ENCODE measurements at places on chromosomes 1 and 21.

- no peak overlapping the region for H3K4me3 ChIP-seq
- H3K36me3 ChIP-seq: no peaks in the 10 kb centered on the region
- DNase-seq: no peak
- H3K27ac ChIP-seq: no peak overlapping the region
- H3K4me1 ChIP-seq: peaks cover 7% of the 10 kb centered on the region
- no peaks in the 10 kb centered on the region for H3K27me3 ChIP-seq
Observed at GRCh38 chr1:207248544-207249198, 72.8 kb upstream of the CD55 start.

GRCh38 chr1:28507247-28507645 lies 1.4 kb downstream of the RCC1 start:
- H3K4me3 ChIP-seq: peak overlapping the region; percentile 97
- no peak for DNase-seq
- H3K27me3 ChIP-seq: no peaks in the 10 kb centered on the region
- peaks cover 32% of the 10 kb centered on the region for H3K4me1 ChIP-seq
- peaks cover 28% of the 10 kb centered on the region for H3K36me3 ChIP-seq
- H3K27ac ChIP-seq: peak overlapping the region; percentile 95

GRCh38 chr1:108140177-108140576 lies 60.0 kb downstream of the SLC25A24 start:
- H3K27me3 ChIP-seq: no peaks in the 10 kb centered on the region
- H3K4me1 ChIP-seq: no peaks in the 10 kb centered on the region
- H3K4me3 ChIP-seq: no peak overlapping the region
- H3K36me3 ChIP-seq: peaks cover 57% of the 10 kb centered on the region

GRCh38 chr1:147891088-147891487 lies 11.5 kb upstream of the GJA8 start:
- H3K4me1 ChIP-seq: peaks cover 7% of the 10 kb centered on the region
- H3K36me3 ChIP-seq: no peaks in the 10 kb centered on the region
- no peak for DNase-seq
- no peak overlapping the region for H3K27ac ChIP-seq
- H3K4me3 ChIP-seq: no peak overlapping the region

DNA sequence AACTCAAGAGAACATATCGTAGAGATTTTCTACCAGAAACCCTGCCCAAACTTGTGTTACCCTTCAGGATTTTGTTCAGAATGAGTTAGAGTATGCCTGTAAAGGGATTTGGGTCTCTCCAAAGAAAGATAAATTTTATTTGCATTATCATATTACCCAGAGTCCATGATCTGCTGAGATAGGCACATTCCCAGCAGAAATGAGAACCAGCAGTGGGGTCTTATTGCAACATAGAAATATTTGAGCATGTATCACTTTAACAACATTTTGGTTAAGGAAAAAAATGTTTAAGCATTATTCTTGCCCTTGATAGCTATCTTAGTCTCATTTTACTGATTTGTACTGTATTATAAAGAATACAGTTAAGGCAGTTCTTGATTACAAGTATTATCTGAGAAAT lies 10.6 kb downstream of the VCAM1 start:
- H3K27ac ChIP-seq: no peak overlapping the region
- no peaks in the 10 kb centered on the region for H3K4me1 ChIP-seq
- no peak overlapping the region for H3K4me3 ChIP-seq
- no peaks in the 10 kb centered on the region for H3K36me3 ChIP-seq

DNA sequence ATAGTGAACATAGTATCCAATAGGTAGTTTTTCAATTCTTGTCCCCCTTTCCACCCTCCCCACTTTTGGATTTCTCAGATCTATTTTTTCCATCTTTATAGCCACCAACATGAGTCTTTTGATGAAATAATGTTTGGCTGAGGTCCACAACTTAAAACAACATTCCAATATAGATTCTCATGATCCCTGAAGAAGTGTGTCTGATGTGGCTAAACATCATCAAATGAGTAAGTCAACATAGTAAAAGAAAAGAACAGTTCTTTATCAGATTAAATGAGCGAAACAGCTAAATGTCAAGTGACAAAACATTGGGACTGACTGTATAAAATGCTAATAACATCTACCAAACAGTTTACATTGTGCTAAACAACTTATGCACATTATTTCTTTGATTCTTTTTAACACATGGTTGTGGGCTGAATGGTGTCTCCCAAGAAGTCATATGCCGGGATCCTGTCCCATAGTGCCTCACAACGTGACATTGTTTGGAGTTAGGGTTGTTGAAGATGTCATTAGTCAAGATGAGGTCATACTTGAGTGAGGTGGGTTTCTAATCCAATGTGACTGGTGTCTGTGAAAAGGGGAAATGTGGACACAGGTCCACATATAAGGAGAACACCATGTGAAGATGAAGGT lies 453.6 kb downstream of the LTN1 start:
- peaks cover 4% of the 10 kb centered on the region for H3K27me3 ChIP-seq
- H3K36me3 ChIP-seq: no peaks in the 10 kb centered on the region
- no peak overlapping the region for H3K27ac ChIP-seq
- no peak overlapping the region for H3K4me3 ChIP-seq
- no peaks in the 10 kb centered on the region for H3K4me1 ChIP-seq

DNA sequence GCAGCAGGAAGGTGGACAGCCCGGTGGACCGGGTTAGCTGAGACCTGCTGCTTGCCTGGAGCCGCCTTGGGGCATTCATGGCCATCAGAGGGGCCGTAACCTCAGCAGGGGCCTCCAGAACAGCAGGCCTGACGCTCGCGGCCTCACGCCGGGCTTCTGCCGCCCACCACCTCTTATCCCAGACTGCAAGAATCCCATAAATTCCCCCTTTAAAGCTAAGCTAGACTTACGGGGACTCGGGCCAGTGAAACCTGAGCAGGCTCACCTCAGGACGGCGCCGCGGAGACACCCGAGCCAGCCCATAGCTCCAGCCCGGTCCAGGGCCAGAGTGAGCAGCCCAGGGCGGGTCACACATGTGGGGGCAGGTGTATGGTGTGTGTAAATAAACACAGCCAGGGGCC lies 132.3 kb downstream of the GLIS1 start:
- H3K4me1 ChIP-seq: no peaks in the 10 kb centered on the region
- no peak for DNase-seq
- peaks cover 2% of the 10 kb centered on the region for H3K27me3 ChIP-seq
- peaks cover 4% of the 10 kb centered on the region for H3K36me3 ChIP-seq
- H3K4me3 ChIP-seq: no peak overlapping the region
- H3K27ac ChIP-seq: no peak overlapping the region

DNA sequence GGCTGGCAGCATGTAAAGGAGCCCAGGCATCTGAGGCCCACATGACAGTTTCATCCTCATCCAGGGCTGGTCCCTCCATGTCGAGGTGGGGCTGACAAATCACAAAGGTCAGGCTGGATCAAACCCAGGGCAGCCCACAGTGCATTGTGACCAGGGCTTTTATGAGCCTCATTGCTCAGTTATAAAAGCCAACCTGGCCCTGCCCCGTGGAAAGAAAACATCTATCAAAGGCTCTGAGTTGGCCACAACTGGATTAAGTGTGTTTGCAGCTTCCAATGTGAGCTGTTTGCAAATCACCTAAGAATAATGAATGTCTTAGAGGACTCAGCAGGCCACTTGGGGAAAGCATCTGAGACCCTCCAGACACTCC lies 45.4 kb downstream of the GRHL3 start:
- peaks cover 6% of the 10 kb centered on the region for H3K36me3 ChIP-seq
- no peak for DNase-seq
- no peak overlapping the region for H3K27ac ChIP-seq

DNA sequence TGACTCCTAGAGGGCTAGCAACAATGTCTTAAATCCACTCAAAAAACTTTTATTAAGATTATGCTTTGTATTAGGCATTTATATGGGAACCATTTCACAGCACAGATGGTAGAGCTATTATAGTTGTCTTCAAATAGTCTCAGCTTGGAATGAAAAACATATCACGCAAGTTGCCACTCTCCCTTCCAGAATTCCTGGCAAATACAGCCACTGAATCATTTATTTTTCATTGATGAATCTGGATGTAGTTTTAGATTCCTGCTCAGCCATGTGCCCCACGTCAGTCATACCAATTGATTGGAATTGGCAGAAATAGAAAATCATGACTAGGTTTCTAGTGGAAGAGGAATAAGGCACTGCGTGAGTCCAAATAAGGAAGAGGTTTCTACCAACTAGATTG lies 165.2 kb downstream of the PLA2G4A start:
- H3K36me3 ChIP-seq: no peaks in the 10 kb centered on the region
- no peak for DNase-seq
- H3K27ac ChIP-seq: no peak overlapping the region

GRCh38 chr1:55716610-55717009 lies 501.4 kb upstream of the USP24 start:
- H3K4me1 ChIP-seq: no peaks in the 10 kb centered on the region
- H3K4me3 ChIP-seq: no peak overlapping the region
- H3K27ac ChIP-seq: no peak overlapping the region
- H3K36me3 ChIP-seq: no peaks in the 10 kb centered on the region

DNA sequence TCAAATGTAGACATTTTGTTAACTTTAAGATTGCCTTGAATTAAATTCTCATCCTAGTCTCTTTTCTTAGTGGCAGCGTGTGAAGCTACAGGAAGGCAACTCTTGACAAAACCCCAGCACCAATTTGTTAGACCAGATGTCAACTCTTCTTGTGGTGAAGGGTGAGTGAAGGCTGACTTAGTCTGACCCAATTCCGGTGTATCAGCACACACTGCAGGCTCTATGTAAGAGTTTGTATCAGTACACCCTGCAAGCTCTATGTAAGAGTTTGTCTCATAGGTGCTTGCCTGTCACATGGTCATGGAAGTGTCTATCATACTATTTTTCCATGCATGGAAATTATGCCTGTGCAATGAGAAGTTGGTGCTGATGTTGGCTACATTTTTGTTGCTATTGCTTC lies 16.8 kb downstream of the CR2 start:
- H3K4me3 ChIP-seq: no peak overlapping the region
- peaks cover 47% of the 10 kb centered on the region for H3K36me3 ChIP-seq
- no peak for DNase-seq
- H3K27me3 ChIP-seq: no peaks in the 10 kb centered on the region

GRCh38 chr1:38872401-38873026 lies 634 bp downstream of the MYCBP start:
- peak overlapping the region; percentile 87 for H3K4me3 ChIP-seq
- H3K36me3 ChIP-seq: peaks cover 4% of the 10 kb centered on the region

Measured in memory B cell (primary cell).